ENCODE measurements at places on chromosomes 1 and 21. TPM values are rescaled to one million over a fixed set of nuclear protein-coding genes. Genes with fewer than 3 reads are reported as not detected.
A peak's percentile ranks its signal among the peaks of the same experiment; 100 is the strongest.

Gene MAP1LC3C
- total RNA-seq, result not detected

GRCh38 chr21:37188825-37189224 lies 78.3 kb downstream of the VPS26C start:
- no peak overlapping the region for H3K4me3 ChIP-seq
- H3K4me1 ChIP-seq, result no peaks in the 10 kb centered on the region
- no peaks in the 10 kb centered on the region for H3K27me3 ChIP-seq

GRCh38 chr1:200427744-200428143 lies 17.9 kb upstream of the ZNF281 start:
- H3K36me3 ChIP-seq, result no peaks in the 10 kb centered on the region
- no peaks in the 10 kb centered on the region for H3K27me3 ChIP-seq
- H3K27ac ChIP-seq, result no peak overlapping the region
- no peaks in the 10 kb centered on the region for H3K4me1 ChIP-seq

Gene LPGAT1
- 24.1 TPM for total RNA-seq

- H3K27ac ChIP-seq, result no peak overlapping the region
- no peaks in the 10 kb centered on the region for H3K4me1 ChIP-seq
- H3K4me3 ChIP-seq, result no peak overlapping the region
These were observed 286.8 kb downstream of the LMO4 start for GRCh38 chr1:87615491-87615890.

Gene OR10J1
- total RNA-seq, result not detected

DNA sequence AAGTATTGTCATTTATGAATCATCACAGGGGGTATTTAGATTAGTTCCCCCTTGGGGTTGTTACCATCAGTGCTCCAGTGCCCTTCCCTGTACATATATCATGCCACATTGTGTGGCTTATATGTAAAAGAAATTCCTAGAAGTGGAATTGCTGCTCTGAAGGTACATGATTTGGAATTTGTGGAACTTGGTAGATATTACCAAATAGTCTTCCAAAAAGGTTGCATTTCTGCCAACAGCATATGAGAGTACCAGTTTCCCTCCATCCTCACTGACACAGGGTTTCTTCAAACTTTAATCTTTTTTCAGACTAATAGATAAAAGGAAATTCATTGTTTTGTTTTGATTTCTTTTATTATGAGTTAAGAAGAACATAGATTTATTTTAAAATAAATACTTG lies 41.3 kb downstream of the AKNAD1 start:
- H3K27ac ChIP-seq, result no peak overlapping the region
- no peaks in the 10 kb centered on the region for H3K27me3 ChIP-seq
- H3K4me1 ChIP-seq, result no peaks in the 10 kb centered on the region
- no peak for DNase-seq
- peaks cover 2% of the 10 kb centered on the region for H3K36me3 ChIP-seq

Gene SCCPDH
- 1.5 TPM for total RNA-seq

- peak within 1 kb of the TSS; percentile 83 for H3K27ac ChIP-seq
- H3K4me1 ChIP-seq, result peaks cover 53% of the 10 kb centered on the region
- peak within 1 kb of the TSS; percentile 90 for H3K4me3 ChIP-seq
- H3K36me3 ChIP-seq, result no peaks in the 10 kb centered on the region
- DNase-seq, result no peak
These were observed at the start of gene HDGF for GRCh38 chr1:156751451-156751756. Gene HDGF, minus strand, starts transcription at chr1:156751675. Its CDS starts 246 bp downstream, at chr1:156751429.

Gene AMY2A
- total RNA-seq, result not detected

- no peaks in the 10 kb centered on the region for H3K36me3 ChIP-seq
- no peaks in the 10 kb centered on the region for H3K4me1 ChIP-seq
- no peak overlapping the region for H3K27ac ChIP-seq
- no peaks in the 10 kb centered on the region for H3K27me3 ChIP-seq
- DNase-seq, result no peak
These were observed 47.9 kb upstream of the BCAR3 start for GRCh38 chr1:93729502-93729901.

Gene CFHR4
- not detected for total RNA-seq

Gene ORC1
- 3.0 TPM for total RNA-seq

Gene KCNN3
- 0.30 TPM for total RNA-seq

DNA sequence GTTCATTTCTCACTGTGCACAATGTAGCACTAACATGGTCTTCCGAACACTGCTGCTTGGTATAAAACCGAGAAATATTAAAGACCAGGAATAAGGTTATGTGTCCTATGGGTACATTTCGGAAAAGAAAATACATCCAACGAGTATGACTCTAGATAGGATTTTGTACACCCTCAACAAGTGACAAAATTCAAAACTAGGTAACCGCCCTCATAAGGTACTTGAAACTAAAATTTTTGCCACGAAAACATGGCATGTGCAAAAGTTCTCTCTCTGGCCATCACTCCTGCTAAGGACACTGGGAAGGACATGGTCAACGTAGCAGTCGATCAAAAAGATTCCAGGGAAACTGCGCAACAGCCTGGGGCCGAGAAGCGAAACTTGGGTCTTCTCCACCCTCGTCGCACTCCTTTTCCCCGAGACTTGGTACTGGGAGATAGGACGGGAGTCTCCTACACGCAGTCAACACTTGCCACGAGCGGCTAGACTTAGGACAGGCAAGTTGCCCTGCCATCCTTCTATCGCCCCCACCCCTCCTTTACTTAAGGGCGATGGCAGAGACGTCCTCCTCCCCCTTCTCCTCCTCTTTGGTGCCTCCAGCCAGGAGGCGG lies 338 bp upstream of the TOR1AIP1 start:
- peak overlapping the region; percentile 100 for H3K27ac ChIP-seq
- peak overlapping the region; percentile 94 for H3K4me3 ChIP-seq
- H3K27me3 ChIP-seq, result no peaks in the 10 kb centered on the region
- peaks cover 17% of the 10 kb centered on the region for H3K36me3 ChIP-seq
- H3K4me1 ChIP-seq, result peaks cover 47% of the 10 kb centered on the region
- no peak for DNase-seq

DNA sequence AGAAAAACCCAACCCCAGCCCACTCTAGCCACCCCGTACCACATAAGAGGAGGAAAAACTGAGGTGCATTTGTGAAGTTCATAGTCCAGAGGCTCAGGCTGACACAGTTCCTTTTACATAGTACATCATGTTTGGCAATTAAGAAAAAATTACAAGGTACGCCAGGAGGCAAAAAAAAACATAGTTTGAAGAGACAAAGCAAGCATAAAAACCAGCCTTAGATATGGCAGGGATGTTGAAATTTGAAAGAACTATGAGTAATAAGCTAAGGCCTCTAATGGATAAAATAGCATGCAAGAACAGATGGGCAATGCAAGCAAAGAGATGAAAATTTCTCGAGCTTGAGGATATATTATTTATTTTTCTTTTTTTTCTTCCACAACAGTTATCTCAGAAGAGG lies 31.9 kb downstream of the MIXL1 start:
- H3K27me3 ChIP-seq, result no peaks in the 10 kb centered on the region
- H3K4me1 ChIP-seq, result no peaks in the 10 kb centered on the region
- no peak overlapping the region for H3K4me3 ChIP-seq
- H3K27ac ChIP-seq, result no peak overlapping the region
- DNase-seq, result no peak
- peaks cover 6% of the 10 kb centered on the region for H3K36me3 ChIP-seq

GRCh38 chr21:46468108-46468774 lies 9.6 kb downstream of the DIP2A start:
- H3K4me1 ChIP-seq, result peaks cover 3% of the 10 kb centered on the region
- no peak overlapping the region for H3K27ac ChIP-seq
- H3K4me3 ChIP-seq, result no peak overlapping the region
- peaks cover 14% of the 10 kb centered on the region for H3K36me3 ChIP-seq
- no peak for DNase-seq
- H3K27me3 ChIP-seq, result no peaks in the 10 kb centered on the region

Gene HSPA6
- total RNA-seq, result not detected

GRCh38 chr1:17624611-17625233 lies 85.2 kb downstream of the ARHGEF10L start:
- no peaks in the 10 kb centered on the region for H3K27me3 ChIP-seq
- no peak for DNase-seq
- no peak overlapping the region for H3K4me3 ChIP-seq
- H3K27ac ChIP-seq, result no peak overlapping the region
- H3K4me1 ChIP-seq, result no peaks in the 10 kb centered on the region

DNA sequence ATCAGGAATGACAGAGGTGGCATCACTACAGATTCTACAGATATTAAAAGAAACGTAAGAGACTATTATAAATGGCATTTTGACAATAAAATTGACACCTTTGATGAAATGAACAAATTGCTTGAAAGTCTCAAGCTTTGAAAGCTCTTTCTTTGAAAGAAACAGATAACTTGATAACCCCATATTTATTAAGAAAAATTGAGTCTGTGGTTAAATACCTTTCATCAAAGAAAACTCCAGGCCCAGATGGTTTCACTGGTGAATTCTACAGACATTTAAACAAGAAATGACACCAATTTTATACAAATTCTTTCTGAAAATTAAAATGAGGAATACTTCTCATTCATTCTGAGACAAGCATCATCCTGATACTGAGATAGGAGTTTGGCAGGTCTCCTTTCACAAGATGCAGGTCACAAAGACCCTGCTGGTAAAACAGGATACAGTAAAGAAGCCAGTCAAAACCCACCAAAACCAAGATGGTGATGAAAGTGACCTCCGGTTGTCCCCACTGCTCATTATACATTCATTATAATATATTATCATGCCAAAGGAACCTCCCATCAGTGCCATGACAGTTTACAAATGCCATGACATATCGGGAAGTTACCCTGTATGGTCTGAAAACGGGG lies 210.9 kb downstream of the AKT3 start:
- H3K27me3 ChIP-seq, result no peaks in the 10 kb centered on the region
- H3K27ac ChIP-seq, result no peak overlapping the region
- DNase-seq, result no peak
- H3K36me3 ChIP-seq, result peaks cover 13% of the 10 kb centered on the region

Gene LCE3E
- not detected for total RNA-seq

Gene SEMA4A
- 41.2 TPM for total RNA-seq

GRCh38 chr1:156673387-156674121 lies 3.7 kb downstream of the NES start:
- no peak overlapping the region for H3K27ac ChIP-seq
- peaks cover 11% of the 10 kb centered on the region for H3K27me3 ChIP-seq
- DNase-seq, result no peak
- H3K4me1 ChIP-seq, result peaks cover 10% of the 10 kb centered on the region

Measured in CD4-positive, CD25-positive, alpha-beta regulatory T cell (primary cell).